ENCODE measurements at places on chromosomes 13 and 19.

DNA sequence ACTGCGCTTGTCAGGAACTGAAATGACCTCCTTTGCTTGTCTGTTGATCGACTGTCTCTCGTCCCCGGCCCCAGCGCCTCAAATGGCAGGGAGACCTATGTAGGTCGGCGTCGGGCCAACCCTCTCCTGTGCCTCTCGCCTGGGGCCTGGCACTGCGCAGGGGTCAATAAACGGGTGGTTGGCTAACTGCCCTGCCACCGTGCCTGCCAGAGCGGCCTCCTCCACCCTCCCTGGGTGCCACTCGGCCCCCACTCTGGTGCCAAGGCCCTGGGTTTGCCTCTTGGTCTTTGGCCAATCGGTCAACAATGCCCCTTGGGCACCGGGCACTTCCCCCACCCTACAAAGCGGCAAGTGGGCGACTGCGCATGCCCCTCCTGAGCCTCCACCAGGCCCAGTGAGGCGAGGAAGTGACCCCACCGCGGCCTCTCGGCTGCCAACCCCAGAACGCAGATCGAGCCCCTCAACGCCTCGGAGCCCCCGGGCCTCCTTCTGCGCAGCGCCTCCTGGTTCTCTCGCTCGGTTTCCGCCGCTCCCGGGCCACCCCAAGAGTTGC, 1.1 kb downstream of the KEAP1 start:
- DNase-seq = no peak

DNA sequence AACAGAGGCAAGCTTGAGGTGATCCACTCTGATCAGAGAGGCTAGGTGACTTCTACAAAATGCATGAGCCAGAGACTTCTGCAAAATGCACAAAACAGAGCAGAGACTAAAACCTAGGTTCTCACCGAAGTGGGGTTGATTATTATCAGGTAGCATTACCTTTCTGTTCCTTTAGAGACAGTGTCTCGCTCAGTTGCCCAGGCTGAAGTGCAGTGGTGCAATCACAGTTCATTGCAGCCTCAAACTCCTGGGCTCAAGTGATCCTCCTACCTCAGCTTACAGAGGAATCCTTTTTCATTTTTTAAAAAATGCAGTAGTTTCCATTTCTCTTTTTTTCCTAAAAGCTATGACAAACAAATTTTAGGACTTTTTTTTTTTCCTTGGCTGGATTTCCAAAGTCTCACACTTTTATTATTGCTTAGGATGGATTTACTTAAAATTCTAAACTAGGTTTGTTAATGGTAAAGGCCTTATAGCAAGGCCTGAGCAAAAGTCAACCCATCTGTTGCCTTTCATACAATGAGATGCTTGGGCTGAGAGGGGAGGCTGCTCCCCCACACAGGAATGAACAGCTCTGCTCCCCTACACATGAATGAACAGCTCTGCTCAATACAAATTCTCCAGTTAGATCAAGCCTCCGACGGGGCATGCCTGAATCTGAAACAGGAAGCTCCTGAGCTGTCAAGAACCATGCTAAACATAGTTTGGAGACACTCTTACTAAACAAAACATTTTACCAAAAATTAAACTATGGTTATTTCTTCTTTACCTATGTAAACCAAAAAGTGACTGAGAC, 18.8 kb upstream of the TNFRSF19 start:
- no peak for DNase-seq

GRCh38 chr13:29785978-29786377, 64.4 kb downstream of the UBL3 start:
- DNase-seq = no peak

GRCh38 chr19:15913384-15913783, 15.5 kb upstream of the CYP4F2 start:
- no peak for DNase-seq

GRCh38 chr13:76764429-76764828, 121.8 kb downstream of the KCTD12 start:
- DNase-seq = no peak

GRCh38 chr19:31589109-31589508, 239.9 kb upstream of the TSHZ3 start:
- no peak for DNase-seq

GRCh38 chr13:105914291-105915036, 621.0 kb downstream of the EFNB2 start:
- DNase-seq = no peak

GRCh38 chr19:531009-531752, 379 bp upstream of the CDC34 start:
- DNase-seq = no peak

GRCh38 chr13:44306371-44307192, 67.0 kb upstream of the SERP2 start:
- DNase-seq = no peak

- no peak for DNase-seq
These were observed 9.8 kb upstream of the CIRBP start for GRCh38 chr19:1259206-1259875.

DNA sequence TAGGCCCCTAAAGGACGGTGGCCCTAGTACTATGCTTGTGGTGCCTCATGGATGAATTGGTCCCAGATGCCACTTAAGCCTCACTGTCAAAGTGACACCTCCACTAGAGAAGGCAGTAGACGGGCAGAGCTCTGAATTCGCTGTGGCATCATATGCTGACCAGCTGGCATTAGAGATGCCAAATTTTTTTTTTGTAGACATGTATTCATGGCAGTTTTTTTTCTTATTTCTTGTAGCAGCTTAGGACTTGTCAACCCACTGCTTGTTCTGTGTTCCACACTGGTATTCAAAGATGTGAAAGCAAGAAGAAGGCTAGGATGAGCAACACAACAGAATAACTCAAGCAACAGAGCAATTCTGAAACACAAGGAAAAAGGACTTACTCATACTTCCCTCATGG, 212.5 kb downstream of the DLEU7 start:
- no peak for DNase-seq

DNA sequence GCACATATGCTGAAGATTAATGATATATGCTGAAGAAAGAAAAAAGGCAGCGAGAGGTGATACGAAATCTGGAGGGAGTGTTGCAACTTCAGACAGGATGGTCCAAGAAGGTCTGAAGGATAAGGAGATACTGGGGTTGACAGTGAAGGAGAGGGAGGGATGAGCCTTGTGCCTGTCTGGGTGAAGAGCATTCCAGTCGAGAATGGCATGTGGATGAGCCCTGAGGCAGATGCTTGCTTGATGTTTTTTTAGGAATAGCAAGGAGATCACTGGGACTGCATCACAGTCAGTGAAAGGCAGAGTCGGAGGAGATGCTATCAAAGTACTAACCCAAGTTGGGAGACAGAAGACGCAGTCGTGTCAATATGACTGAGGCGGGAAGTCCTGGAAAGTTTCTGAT, 13.3 kb upstream of the LAIR2 start:
- DNase-seq = no peak

DNA sequence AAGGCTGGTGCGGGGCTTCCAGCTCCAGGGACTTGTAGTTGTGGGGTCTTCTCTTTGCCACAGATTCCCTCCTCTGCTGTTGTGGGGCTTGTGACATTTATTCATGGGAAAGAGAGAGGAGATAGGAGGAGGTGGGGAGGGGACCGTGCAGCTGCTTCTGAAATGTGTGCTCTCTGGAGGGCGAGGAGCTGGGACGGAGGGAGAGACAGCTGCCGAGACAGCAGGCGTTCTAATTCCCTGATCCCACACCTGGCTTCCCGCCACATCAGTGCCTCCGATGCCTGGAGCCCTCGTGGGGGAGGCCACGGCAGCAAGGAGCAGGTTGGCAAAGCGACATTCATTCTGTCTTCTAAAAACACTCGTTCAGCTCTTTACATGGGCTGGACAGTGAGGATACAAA, 164.4 kb downstream of the USP12 start:
- no peak for DNase-seq

GRCh38 chr13:35672611-35673010, 196.1 kb upstream of the MAB21L1 start:
- no peak for DNase-seq

DNA sequence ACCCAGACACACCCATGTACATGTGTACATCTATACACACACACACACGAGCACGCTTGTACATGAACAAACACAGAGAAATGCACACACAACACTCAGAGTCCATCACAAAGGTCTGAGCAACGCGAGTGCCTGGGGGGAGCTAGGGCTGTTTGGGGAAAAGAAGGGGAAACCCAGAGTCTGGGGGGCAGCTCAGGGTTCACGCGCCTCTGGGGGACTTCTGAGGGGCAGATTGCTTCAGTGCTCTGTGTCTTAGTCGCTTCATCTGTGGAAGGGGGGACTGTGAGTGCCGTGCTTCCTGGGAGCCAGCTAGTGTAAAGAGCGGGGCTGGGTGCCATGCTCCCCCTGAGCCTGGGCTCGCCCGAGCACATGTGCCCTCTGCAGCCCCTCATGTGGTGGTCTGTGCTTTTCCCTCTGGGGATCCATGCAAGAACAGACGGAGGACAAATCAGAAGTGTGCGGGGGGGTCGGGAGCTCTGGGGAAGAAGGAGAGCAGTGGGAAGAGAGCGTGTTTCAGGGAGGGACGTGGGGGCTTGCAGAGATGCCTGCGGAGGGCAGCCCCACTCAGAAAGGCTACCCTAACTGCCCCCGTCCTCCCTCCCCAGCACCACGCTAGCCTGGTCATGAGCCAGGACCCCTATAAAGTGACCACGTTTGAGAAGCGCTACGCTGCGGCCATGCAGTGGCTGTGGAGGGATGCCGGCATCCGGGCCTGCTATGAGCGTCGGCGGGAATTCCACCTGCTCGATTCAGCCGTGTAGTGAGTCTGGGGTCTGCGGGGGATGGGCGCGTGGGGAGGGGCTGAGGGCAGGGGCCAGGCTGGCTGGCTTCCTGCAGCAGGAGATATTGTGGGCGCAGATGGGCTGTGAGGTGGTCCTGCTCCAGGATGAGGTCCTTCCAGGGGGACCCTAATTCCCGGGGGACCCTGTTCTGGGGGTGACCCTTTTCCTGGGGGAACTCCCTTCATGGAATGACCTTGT, 14.0 kb downstream of the GNA15 start:
- no peak for DNase-seq

GRCh38 chr13:51594432-51594831, 10.2 kb downstream of the WDFY2 start:
- DNase-seq = no peak

- no peak for DNase-seq
These were observed 12.2 kb downstream of the TJP3 start for GRCh38 chr19:3720349-3720917.

DNA sequence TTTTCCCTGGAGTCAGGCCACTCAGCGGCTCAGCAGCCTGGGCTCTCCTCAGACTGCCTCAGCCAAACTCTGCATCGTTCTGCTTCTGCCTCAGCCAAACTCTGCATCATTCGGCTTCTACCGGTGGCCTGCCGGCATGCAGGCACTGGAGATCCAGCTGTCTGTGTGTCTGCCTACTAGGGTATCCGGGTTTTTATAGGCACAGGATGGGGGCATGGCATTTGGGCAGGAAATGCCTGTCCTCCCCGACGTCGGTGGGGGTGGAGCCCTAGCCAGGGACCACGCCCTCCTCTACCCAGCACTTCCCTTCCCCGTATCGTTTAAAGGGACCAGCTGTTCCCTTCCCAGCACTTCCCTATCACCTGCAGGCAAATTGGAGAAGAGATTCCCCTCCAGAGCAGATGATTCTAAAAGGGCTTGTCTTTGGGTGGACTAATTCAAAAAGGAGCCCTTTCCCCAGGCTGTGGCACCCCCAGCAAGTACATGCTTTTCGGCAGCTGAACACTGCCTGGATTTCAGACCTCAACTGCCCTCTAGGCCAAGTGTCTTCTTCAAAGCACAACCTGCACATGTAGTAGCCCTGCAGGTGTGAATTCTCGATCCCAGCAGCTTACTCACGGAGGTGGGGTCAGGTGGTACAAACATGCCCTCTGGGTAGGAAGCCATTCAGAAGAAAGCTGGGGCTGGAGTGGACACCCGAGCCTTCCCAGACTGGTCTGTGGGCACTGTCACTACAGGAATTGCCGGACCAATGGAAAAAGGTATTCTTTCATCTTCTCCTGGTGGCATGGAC, 25.4 kb upstream of the GPR12 start:
- no peak for DNase-seq

DNA sequence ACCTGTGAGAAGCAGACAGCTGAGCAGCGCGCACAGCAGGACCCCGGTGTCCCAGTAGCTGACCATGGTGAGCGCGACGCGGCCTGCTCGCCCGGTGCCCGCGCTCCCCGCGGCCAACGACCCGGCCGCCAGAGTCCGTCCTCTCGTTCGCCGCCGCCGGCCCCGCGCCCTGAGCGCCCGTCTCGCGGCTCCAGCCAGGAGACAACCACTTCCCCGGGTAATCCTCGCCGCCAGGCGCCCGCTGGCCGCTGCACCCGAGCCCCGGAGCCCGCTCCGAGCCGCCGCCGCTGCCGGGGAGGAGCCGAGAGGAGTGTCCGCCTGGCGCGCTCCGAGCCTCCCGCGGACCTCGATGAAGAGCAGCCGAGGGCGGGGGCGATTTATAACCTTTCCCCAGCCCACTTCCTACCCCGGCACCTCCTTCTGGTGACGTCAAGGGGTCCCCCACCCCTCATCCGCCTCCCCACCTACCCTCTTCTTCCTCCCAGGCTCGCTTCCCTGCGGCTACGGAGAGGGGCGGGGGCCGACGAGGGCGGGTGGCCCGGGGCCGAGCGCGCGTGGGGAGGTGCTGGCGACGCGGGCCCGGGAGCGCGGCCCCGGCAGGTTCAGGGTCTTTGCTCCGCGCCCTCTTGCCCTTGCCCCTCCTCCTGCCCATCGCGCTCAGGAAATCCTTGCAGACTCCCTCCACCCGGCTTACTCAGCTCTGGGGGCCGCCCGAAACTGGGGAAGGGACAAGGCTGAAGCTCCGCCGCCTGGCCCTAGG, at the start of gene FLT1:
TSS of gene FLT1 (minus strand) at position 351 of the 760 bp plus-strand sequence. CDS start at position 66, 285 bp downstream.
- no peak for DNase-seq

- no peak for DNase-seq
These were observed 3.2 kb upstream of the PDE4C start for GRCh38 chr19:18229474-18229873.

GRCh38 chr19:30174791-30175190, 197.4 kb upstream of the ZNF536 start:
- DNase-seq = no peak

GRCh38 chr13:80214521-80214991, 126.4 kb downstream of the SPRY2 start:
- DNase-seq = no peak

- no peak for DNase-seq
These were observed 57.3 kb downstream of the AKAP11 start for GRCh38 chr13:42329239-42329638.

GRCh38 chr13:51045451-51045850, 65.6 kb downstream of the C13orf42 start:
- no peak for DNase-seq

GRCh38 chr13:65836066-65836465, 1394.1 kb downstream of the PCDH9 start:
- no peak for DNase-seq

- DNase-seq = no peak
These were observed 104.0 kb upstream of the GPR12 start for GRCh38 chr13:26864576-26864975.

GRCh38 chr13:51534041-51534817, 50.0 kb upstream of the WDFY2 start:
- no peak for DNase-seq

- no peak for DNase-seq
These were observed 32.5 kb upstream of the TFDP1 start for GRCh38 chr13:113552079-113552478.

GRCh38 chr19:2609389-2610116, 92.9 kb downstream of the GNG7 start:
- no peak for DNase-seq

Measured in urinary bladder (tissue), 4 donors.